GM12878 (cell line): ENCODE measurements at places on chromosomes 4 and X.

DNA sequence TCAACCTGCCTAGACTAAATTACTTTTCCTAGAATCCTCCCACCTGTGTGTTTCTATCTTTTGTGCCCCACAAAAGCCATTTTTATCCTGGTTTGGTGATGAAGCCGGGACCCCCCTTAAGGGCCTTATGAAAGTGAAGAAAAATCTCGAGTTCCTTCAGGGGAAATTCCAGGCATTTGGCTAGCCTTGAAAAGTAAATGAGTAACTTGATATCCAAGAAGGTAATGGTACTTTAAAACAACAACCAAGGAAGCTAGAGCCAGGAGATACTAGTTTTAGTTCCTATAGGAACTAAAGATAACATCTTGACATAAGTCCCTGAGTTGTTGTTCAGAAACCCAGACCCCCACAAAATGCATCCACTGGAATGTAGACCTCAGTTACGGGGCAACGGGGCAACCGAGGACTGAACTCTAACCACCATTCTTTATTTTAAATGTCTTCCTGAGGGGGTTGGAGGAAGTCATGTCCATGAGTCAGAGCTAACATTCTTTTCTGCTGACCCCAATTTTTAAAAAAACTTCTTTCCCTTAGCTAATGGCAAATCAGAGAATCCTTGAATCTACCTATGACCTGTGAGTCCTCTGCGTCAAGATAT, 73.9 kb downstream of the VCX3A start:
- no peak for DNase-seq

GRCh38 chrX:2584251-2585157, 83.7 kb upstream of the DHRSX start:
- DNase-seq, result no peak

- DNase-seq, result no peak
Observed at GRCh38 chrX:22365460-22365859, 92.7 kb downstream of the CBLL2 start.

- DNase-seq, result no peak
Observed at GRCh38 chr4:7217474-7218321, 25.4 kb downstream of the SORCS2 start.

GRCh38 chr4:70380578-70380977, 2.4 kb upstream of the SMR3B start:
- DNase-seq, result no peak

- no peak for DNase-seq
Observed at GRCh38 chr4:168221301-168221700, 97.3 kb downstream of the DDX60 start.

DNA sequence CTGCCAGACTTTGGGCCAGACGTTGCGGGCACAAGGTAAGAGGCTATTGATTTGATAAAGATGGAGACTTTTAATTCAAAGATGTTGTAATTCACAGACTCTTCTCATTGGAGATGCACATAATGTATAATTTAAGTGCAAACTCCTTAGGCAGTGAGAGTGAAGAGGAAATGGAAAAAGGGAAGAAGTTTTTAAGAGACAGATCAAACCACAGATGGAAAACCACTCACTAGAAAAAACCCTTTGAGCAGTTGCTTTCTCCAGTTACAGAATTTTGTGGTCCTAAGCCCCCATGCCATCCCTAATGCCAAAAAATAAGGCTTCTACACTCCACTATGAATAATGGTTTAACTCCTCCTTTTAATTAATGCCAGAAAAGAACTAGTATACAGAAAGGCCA, 977.1 kb upstream of the PRKX start:
- no peak for DNase-seq

GRCh38 chr4:16860516-16860915, 37.9 kb downstream of the LDB2 start:
- DNase-seq, result no peak

- DNase-seq, result peak; percentile 32
Observed at GRCh38 chr4:139014371-139015268, 961 bp upstream of the NOCT start.

DNA sequence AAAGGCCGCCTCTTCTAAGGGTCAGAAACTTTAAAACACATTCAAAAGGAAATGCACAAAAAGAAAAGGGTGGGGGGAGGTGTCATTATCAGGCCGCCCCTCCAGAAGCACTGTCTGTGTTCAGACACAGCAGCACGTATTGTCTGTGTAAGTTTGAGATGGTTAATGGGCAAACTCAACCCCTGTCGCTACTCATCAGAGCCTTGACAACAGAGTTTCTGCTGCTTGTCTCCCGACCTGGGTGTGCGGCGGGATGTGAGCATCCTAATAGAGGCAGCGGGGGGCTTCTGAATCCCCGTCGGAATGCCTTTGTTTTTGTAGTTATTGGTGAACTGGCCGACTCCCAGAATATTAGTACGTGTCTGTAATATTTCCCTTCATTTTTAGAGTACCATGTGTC, 158.9 kb downstream of the DCTD start:
- no peak for DNase-seq

DNA sequence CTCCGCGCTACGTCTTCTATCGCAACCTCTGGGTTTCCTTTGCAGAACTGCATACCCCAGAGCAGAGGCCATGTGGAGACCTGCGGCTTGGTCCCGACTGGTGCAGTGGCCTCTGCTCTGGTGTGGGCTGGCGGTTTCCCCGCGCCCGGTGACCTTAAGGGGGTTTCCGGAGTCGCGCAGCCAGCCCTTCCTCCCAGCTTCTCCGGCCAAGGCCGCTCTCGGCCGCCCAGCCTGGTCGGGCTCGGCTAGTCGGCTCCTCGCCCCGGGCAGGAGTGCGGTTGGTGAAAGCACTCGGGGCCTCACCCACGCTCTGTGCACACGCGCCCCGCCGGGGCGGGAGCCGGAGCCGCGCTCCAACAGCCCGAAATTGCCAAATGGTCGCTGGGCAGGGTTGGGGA, 84.9 kb downstream of the BCOR start:
- no peak for DNase-seq

DNA sequence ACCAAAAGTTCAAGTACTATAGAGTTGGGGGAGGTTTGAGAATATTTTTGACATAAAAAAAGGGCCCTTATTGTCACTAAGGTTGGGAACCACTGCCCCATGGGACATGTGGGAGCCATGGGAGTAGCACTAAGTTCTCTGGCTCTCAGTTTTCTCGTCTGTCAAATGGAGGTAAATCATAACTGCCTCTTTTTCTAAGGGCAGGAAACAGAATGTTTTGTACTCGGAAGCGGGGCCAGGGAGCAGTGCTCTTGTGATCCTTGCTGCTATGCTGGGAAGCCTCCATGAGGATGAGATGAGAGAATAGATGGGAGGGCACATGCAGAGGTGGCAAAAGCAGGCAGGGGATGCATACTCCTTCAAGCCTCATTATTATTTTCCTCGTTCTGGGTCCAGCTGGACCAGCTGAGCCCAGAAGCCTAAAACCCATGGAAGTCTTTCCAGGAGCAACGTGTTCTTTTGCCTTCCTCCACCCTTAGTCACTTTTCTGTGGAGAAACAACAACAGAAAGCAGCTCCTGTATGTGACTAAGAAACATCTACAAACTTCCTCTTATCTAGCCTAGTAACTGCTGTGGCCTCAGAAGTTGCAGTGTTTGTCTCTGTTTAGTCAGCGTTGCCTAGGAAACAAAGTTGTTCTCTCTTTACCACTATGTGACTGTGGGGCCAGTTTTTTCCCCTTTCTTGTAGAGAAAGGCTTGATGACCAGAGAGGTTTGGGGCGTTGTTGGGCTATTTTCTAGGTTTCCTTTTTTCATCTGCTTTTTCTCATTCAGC, 64.8 kb downstream of the TSC22D3 start:
- DNase-seq, result peak; percentile 87

- DNase-seq, result no peak
Observed at GRCh38 chr4:39415678-39416283, 9.1 kb downstream of the KLB start.
